ENCODE measurements at places on chromosomes 5 and 9.

- DNase-seq, result no peak
Observed at GRCh38 chr9:130670644-130671043, 6.2 kb downstream of the PRDM12 start.

DNA sequence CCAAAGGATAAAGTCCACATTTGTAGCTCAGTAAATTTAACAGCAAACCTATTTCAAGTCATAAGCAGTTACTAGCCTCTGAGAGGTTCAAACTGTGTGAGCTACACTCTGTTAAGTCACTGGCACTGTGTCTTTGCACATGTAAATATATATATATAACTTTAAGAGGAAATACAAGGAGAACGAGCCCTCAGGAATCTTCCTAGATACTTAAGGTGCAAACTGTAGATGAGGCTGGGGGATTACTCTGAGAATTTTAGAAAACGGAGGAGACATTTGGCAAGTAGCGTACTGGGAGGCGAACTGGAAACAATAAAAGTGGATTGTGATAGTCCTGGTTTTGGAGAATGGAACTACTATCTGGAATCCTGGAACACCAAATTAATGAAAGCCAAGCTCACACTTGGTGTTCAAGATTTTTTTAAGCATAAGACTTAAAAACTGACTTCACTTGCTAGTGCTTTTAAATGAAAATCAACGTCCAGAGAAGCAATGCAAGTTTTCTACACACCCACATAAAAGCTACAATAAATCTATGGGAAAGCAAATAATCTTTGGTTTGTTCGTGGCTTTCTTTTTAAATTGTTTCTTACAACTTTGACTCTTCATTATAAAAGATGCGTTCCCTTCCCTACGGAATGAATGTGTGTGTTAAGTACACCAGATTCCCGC lies 1057.0 kb upstream of the DMAC1 start:
- DNase-seq, result no peak

- no peak for DNase-seq
Observed at GRCh38 chr5:76451031-76451701, 48.1 kb downstream of the IQGAP2 start.

- no peak for DNase-seq
Observed at GRCh38 chr9:76333388-76333787, 60.8 kb downstream of the RFK start.

DNA sequence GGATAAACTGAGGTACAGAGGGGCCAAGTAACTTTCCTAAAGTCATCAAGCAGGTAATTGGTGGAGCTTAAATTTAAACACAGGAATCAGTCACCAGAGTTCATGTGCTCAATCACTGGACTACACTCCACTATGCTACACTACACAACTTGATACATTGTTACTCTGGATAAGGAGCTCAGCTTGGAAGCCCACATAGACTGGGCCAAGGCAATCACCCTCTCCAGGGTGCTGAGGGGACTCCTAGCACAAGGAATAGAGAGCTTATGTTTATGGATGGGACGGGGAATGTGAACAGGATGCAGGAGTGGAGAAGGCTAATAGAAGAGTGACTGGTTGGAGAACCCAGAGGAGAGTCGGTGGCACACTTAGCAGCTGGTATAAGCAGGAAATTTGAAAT lies 113.5 kb upstream of the NFIB start:
- DNase-seq, result no peak

- DNase-seq, result no peak
Observed at GRCh38 chr9:33209394-33209793, 30.6 kb upstream of the SPINK4 start.

GRCh38 chr9:130768265-130768664 lies 66.8 kb upstream of the ABL1 start:
- DNase-seq, result no peak

DNA sequence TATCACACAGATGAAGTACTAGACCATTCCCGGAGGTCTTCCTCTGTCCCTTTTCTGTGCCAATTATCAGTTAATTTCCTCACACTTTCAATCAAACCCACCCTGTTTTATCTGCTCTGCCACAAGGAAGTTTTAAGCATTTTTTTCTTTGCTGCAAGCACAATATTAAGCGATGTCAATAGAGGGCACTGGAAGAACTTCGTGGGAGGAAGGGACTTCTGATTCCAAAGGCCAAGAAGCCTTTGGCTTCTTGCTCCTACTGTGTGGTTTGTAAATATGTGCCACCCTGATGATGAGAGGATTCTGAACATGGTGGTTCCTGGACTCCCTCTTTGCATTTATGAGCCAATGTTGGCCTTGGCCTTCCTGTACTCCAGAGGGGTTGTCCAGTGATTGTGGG lies 1712.5 kb upstream of the C9orf72 start:
- DNase-seq, result no peak

GRCh38 chr9:91954841-91955471 lies 4.9 kb upstream of the ROR2 start:
- no peak for DNase-seq

DNA sequence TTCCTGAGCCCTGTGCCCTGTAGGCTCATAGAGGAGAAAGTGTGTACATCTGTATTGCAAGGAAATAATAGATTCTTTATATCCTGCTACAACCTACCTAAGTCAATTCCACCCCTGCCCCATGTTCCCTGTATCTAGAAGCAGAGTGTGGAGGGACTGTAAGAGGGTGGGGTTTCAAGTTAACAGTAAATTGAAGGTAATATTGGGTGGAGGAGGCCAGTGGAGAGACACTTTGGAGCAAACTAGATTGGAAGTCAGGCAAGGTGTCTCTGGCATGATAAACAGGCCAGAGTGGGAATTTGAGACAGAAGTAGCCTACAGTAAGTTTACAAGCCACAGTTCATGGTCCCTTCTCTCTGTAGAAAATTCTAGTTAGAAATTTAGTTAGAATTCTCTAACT lies 2.3 kb upstream of the HEMGN start:
- DNase-seq, result no peak

GRCh38 chr5:152864447-152864846 lies 459.4 kb upstream of the NMUR2 start:
- no peak for DNase-seq

GRCh38 chr9:89360465-89360864 lies 42.2 kb downstream of the SECISBP2 start:
- no peak for DNase-seq

GRCh38 chr5:107388141-107388861 lies 282.4 kb downstream of the EFNA5 start:
- no peak for DNase-seq

DNA sequence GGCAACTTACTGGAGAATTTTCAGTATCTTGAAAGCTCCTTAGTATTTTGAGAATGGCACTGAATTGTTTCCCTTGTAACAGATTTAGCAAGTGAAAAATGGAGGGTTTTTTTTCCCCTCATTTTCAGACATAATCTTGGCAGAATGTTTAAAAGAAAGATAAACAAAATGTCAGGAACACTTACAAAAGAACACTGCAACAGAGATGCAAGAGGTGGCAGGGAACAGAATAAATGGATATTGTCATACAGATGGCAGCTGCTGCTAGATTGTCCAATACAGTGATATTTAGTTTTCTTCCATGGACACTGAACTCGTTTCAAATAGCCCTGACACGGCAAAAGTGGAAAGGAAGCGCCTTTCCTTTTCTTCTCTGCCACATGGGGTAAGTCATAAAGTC lies 76.9 kb upstream of the ZNF608 start:
- DNase-seq, result no peak

DNA sequence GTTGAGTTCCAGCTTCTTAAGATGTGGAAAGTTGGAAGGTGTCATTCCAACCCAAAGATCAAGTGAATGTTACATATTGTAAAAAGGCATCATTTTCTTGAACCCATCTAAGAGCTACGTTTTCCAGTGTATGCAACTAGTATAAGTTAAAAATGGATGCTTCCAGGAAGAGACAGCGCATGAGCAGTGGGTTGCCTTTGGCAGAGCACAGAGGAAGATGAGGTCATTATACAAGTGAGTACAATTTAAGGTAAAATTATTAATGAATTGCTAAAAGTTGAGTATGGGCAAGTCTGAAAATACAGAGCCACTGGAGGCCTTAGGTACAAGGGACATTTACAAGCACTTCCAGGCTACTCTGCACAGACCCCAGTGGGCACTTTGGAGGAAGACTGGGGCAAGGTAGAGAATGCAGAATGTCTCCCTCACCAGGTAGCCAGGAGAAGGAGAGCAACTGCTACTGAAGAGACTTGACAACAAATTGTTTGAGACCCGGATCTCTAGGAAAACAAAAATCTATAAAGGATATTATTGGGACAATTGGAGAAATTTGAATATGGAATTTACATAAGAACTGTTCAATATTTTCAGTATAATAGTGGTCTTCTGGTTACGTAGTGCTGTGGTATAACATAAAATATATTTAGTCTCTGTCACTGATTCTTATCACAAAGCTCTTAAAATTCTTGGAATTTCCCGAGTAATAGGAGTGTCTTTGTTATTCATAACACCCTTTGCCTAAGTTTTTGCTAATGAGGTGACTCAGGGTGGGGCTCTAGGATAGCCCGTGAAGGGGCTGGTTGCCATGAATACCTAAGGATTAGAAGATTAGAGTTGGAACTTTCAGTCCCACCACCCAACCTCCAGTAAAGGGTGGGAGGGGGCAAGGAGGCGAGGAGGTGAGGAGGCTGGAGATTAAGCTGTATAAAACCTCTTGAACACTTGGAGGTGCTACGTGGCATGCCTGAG lies 129.9 kb upstream of the FER start:
- DNase-seq, result no peak

DNA sequence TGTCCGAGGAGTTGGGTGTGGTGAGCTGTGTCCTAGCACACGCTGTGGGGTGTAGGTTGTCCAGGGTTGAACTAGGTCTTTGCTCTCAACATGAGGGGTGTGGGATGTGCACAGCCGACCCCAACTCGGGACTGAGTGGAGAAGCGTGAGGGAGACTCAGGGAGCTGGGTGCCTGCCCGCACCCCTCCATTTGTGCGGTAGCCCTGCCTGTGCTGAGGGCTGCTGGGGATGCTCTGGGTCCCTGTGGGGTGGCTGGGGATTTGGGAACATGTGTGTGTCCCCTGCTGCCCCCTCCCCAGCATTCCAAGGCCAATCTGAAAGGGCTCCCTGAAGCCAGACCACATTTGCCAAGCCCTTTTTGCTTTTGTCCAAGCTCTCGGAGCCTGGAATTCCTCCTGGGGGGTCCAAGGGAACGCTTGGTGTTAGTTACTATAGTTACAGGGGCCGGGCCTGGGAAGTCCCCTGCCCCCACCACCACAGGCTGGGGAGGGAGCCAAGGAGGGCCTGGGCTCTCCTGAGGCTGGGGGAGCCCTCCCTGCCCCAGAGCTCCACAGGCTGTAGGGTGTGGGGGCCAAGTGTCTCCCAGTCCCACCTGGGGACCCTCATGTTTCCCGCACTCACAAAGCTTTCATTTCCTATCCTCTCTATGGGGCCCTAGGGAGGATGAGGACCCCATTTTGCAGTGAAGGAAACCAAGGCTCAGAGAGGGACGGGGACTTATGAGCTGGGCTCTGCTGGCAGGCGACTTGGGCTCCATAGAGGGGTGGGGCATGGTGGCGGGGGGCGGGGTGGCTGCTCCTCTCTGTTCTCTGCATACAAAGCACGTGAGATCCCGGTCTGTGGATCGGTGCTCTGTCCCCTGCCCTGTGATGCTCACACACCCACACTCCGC lies 1.1 kb downstream of the CRB2 start:
- DNase-seq, result no peak

DNA sequence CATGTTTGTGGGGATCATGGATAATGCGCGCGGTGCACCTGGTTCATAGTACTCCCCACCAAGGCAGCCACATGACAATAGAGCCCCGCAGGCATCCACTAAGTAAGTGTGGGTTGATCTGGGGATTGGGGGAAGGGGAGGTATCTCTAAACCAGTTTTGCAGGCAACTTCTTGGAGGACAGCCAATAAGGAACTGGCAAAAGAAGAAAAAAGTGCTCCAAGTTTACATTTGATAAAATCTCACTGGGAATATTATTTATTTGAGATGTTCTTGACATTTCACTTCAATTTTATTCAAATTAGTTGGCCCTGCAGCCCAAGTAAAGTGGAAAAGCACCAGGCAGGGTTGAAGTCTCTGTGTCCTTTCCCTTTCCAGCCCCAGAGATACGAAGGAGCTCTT lies 8.5 kb downstream of the FBP1 start:
- no peak for DNase-seq

GRCh38 chr5:79074641-79075040 lies 5.1 kb downstream of the BHMT2 start:
- DNase-seq, result no peak

DNA sequence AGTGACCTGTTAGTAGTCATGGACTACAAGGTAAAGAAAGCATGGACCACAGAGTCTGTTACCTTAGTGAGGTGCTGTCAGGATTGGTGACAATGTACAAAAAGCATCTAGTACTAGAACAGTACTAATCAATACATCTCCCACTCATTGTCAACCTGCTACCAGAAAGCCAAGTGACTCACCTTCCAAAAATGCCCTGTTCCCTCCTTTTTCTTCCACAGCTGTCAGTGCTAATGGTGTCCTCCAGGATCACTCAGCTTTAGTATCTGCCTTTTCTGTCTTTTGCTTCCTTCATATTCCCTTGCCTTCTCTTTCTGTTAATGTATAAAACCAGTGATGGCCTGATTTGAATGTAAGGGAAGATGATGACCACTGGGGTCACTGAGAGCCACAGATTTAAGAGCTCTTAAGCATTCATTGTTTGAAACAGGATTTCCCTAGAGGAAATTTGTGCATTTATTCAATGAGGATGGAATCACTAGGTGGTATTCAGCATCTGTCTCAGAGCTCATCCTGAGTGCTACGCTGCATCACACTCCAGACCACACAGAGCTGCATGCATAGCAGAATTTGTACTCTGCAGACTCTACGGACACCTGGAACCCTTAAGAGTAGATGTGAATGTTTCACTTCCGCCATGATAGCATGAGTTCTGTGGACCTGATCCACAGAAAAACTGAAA lies 71.0 kb downstream of the SV2C start:
- DNase-seq, result no peak

DNA sequence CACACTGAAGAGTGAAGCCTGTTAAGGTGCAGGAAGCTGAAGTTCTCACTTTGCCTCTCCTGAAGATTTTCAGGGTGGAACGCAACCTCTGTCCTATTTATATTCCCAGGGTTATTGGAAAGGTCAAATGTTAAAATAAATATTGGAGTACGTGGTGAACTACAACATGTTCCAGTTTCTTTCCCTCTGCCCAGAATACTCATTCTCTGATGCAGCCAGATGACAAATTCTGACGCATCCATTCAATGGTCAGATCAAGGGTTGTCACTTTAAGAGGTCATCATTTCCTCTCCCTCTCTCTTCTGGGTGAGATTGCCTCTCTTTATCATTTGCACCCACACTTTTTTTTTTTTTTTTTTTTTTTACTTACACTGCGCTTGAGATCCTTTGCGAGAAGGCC lies 277.1 kb downstream of the BRINP1 start:
- no peak for DNase-seq

GRCh38 chr9:76456202-76456926 lies 2.6 kb upstream of the GCNT1 start:
- DNase-seq, result no peak

DNA sequence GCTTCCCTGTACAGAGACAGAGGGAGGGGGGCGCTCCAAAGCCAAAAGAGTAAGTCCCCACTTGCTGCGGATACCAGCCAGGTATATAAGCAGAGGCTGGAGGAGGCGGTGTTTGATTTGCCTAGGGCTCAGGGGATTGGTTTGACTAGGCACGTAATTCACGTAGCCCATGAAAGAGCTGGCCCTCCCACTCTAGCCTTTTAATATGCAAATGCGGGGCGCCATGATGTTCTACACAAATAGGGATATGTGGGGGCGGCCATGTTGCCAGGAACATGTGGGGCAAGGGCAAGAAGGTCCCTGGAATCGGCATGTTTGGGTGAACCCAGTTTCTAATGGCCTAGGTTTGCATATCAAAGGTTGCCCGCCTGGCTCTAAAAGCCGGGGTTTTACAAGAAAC lies 3.3 kb upstream of the PRLR start:
- no peak for DNase-seq
